Stimulated activated CD4-positive, alpha-beta T cell treated with anti-CD3 and anti-CD28 coated beads, Interleukin-15, amount 100 ng/mL, for 1 hour (primary cell): ENCODE measurements at places on chromosomes 7 and 10.

GRCh38 chr10:58756130-58756719, 243.6 kb downstream of the BICC1 start:
- no peak for DNase-seq

DNA sequence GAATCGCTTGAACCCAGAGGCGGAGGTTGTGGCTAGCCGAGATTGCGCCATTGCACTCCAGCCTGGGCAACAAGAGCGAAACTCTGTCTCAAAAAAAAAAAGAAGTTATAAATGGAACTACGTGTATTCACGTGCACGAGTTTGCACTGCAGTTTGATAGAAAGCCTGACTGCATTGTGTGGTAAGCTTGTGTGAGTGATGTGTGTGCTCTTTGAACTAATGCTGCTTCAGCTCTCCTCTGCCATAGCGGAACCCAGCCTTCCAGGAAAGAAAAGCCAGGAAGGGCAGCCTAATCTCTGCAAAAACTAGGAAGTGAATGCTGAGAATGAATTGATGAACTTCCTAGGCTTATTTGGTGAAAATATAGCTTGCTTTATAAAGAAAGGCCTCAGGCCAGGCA, 15.6 kb upstream of the MKRN1 start:
- no peak for DNase-seq

DNA sequence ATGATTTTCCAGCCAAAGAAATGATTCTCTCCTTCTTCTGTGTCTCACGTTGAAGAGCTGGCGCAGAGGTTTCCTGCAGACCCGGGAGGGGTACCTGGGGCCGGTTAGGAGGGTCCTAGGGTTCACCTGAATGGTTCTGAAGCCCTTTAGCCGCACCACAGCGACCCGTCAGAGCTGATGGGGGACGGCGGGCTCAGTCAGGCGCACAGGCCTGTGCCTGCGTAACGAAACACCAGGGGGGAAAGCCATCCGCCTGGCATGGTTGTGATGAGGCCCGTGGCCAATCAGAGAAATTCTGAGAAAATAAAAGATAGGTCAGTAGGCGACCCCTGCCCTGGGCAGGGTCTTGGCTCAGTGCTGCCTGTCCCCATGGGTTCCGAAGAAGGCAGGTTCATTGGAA, 35.6 kb downstream of the FAM20C start:
- DNase-seq, result no peak

GRCh38 chr7:17046666-17047065, 164.9 kb upstream of the AGR3 start:
- DNase-seq, result no peak

DNA sequence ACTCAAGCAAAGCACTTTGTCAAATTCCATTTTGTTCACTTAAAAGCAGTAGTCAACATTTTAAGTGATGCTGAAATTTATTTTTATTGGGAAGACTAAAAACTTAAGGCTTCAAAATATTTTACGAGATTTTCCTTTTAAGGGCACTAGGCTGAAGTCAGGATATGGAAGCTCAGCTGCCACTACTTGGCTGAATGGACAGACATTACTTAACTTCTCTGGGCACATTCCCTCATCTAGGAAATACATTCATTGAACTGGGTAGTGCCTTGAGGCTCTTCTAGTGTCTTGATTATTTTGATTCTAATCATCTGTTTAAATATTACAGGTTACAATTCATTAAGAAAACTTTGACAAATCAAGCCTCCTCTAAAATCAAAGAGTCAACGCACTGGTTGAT, 11.1 kb downstream of the MEOX2 start:
- DNase-seq, result no peak

GRCh38 chr10:119461380-119461779, 81.1 kb downstream of the RGS10 start:
- no peak for DNase-seq
